ENCODE measurements at places on chromosomes 5 and 9.

DNA sequence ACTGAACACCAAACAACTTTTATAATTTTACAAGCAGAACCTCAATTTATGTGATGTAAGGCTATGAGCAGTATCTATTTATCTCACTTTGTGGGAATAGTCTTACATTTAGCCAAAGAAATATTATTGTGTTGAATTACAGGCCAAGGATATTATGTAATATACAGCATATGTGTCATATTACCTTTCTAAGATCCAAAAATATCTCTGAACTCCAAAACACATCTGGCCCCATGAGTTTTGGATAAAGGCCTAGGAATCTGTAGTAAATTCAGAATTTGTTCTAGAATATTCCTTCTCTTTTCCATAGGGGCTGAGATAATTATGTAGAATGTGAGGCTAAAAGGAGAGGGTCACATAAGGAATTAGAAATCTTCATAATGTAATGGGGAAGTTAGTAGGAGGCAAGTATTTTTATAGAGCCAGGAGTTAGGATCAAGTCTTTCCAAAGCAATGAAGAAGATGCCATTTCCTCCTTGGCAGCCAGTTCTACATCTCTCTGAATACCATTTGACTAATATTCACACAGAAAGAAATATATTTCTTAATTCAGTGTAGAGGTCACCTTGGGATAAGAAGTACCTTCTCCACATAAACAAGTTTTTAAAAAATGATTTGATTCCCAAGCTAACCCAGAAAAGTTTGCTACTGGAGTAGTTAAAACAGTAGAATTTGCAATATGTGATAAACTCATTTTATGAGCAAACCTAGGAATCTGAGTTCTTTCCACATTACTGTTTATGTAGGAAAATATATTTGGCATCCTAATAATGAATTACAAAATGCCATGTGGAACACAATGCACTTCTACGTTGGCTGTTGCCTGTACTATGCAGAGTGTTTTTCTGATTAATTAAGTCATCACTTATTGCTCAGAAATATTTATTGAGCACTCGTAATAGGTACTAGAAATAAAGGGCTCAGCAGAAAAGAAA lies 20.3 kb upstream of the GRAMD2B start:
- DNase-seq, result no peak

DNA sequence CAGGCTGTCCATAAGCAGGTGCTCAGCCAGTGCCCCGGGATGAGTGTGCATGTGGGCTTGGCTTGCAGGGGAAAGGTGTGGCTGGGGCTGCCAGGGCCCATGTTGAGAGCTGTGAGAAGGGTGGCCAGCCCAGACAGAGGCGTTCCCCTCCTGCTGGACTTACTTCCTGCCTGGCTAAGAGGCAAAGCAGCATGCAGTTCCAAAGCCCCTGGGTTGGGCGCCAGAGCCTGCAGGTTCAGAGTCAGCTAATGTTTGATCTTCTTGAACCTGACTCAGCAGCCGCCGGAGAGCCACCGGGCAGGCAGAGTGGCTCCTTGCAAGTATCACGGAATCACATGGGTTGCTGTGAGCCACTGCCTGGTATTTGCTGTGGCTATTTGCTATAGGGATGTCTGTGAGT lies 168.4 kb upstream of the MAP1B start:
- DNase-seq, result no peak

DNA sequence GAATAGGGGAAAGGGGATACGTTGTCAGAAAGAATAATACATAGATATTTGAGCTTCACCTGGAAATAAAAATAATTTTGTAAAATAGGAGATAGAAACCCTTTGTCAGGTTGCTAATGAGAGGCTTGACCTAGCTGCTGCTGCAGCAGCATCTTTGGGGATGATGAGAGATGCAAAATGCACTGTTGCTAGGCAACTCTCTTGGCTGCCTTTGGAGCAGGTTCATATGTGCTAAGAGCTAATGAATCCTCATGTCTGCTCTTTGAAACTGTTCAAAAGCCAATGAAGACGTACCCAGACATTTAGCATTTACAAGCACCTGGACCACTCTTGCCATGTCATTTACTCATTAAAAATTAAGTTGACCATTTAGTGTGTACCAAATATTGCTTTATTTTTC lies 121.7 kb downstream of the FOCAD start:
- no peak for DNase-seq

GRCh38 chr5:67542479-67542878 lies 345.9 kb upstream of the CD180 start:
- no peak for DNase-seq

- DNase-seq, result no peak
Observed at GRCh38 chr5:159697530-159697929, 218.8 kb upstream of the ADRA1B start.

GRCh38 chr5:171592076-171592475 lies 172.6 kb downstream of the FGF18 start:
- DNase-seq, result no peak

GRCh38 chr9:96009223-96009602 lies 133.7 kb downstream of the ERCC6L2 start:
- no peak for DNase-seq

DNA sequence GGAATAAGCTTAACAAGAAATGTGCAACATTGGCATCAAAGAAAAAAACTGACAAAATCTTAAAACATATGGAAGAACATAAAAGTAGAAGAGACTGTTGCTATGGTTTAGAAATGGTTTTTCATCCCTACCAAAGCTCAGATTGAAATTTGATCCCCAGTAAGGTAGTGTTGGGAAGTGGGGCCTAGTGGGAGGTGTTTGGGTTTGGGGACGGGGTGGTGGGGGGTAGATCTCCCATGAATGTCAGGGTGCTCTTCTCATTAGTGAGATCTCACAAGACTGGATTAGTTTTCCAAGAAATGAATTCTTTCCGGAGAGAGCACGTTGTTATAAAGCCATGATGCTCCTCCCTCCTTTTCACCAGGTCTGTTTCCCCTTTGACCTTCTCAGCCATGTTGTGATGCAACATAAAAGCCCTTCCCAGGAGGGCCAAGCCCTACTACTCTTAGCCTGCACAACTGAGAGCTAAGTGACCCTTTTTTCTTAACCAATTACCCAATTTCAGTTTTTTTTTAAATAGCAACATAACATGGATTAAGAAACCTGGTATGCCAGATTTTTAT lies 10.6 kb downstream of the TMEM167A start:
- DNase-seq, result no peak

DNA sequence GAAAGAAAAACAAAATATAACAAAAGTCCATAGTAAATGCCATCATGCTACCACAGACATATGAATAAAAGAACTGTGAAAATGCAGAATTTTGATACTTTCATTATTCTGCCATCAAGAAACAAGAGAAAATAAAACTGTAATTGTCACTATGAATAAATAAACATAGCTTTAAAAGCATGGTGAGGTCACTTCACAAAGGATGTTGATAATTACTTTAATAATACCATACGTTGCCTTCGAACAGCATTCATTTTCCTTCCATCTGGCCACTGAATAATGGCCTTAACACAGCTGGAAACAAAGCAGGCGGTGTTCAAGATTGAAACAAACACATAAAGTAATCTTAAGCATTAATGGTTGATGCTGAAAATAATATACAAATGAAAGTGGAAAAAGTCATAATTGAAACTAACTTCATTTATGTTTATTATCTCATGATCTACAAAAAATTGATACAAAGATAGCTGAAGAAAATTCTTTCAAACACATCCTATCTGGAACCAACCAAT lies 102.0 kb downstream of the AGTPBP1 start:
- DNase-seq, result no peak

DNA sequence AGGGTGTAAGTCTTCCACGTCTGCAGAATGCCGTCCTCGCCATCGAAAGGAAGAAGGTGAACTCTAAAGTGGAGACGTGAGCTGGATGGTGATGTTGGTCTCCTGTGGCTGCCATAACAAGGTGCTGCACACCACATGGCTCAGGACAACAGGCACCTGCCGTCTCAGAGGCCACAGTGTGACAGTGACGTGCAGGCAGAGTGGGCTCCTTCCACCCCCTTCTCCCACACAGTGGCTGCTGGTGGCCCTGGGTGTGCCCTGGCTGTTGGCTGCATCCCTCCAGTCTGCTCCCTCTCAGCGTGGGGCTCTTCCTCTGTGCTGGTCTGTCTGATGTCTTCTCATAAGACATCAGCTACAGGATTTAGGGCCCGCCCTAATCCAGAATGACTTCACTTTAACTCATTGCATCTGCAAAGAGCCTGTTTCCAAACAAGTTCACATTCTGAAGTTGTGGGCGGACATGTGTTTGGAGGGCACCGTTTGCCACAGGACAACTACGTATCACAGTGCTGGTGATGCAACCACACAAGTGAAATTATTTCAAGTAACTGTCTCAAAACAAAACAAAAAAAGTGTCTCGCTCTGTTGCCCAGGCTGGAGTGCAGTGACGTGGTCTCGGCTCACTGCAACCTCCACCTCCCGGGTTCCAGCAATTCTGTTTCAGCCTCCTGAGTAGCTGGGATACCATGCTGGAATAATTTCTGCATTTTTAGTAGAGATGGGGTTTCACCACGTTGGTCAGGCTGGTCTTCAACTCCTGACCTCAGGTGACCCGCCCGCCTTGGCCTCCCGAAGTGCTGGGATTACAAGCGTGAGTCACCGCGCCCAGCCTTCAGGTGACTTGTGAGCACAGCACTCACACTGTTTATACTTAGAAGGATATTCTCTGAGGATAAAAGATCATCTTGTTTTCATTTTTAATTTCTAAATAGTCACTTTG lies 31.2 kb upstream of the CLPTM1L start:
- DNase-seq, result no peak

- DNase-seq, result no peak
Observed at GRCh38 chr5:163604013-163604412, 98.6 kb downstream of the MAT2B start.

DNA sequence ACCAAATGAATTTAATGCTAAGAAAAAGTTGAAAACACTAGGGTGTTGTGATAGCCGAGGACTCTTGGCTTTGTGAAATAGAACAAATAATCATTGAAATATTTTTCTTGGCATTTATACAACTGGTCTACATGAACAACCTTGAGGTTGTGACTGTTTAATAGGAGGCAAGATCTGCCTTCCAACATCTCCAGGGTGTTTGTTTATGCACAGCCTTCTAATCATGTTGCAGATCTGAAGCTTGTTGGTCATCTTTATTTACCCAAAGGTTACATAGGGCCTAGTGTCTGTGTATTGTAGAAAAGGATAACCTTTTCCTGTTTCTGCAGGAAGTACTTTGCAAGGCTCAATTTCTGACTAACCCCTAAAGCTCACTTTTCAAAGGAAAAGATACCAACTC lies 65.2 kb upstream of the RANBP3L start:
- no peak for DNase-seq

- DNase-seq, result no peak
Observed at GRCh38 chr9:127776195-127776923, 2.1 kb downstream of the SH2D3C start.

DNA sequence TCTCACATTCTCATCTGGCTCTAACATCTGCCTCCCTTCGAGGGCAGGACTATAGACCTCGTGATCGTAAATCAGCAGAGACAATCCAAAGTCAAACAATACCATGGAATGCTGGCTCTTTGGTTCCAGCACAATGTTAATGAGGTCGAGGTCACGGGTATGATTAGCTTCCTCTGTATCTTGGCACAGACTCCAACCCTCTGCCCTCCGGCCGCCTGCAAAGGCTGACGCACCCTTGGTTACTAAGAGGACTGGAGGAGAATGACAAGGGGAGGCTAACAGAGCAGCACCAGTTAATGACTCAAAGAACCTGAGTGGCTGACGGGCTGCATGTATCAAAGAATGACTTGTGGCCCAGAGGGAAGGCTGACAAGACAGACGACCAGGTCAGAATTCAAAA lies 10.1 kb downstream of the LHFPL2 start:
- DNase-seq, result peak; percentile 63

DNA sequence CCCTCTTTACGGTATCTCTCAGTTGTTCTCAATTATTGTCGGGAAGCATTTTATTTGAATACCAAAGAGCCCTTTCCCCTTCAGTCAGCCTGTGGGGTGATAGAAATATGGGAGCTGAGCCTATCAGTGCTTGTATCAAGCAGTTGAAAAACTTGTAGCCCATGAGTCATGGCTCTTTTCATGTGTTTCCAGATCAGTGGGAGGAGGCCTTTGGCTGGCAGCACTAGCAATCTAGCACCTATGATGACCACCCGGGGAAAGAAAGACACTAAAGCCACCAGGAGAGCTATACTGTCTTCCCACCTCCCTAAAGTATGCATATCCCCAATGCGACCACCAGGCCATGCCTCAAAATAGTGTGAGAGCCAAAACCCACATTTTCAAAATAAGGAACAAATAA lies 696.9 kb upstream of the C9orf72 start:
- DNase-seq, result no peak

GRCh38 chr9:126379661-126380360 lies 53.2 kb downstream of the MVB12B start:
- DNase-seq, result no peak

GRCh38 chr9:97510797-97511654 lies 9.6 kb downstream of the TMOD1 start:
- no peak for DNase-seq

DNA sequence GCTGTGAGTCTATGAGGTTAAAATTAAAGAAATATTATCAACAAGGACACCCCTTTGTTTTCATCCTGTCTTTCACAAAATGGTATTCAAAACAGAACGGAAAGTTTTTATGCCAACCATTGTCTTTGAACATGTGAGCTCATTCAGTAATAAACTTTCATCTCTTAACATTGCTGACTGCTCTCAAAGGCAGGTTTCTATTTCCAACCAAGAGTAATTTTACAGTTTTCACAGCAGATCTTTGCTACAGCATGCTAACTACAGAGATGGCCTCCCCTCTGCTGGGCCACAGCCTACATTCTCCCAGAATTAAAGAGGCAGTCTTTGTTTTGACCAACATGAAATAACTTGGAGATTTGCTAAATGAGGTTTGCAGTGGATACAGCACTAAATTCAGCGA lies 101.5 kb downstream of the DMRT2 start:
- DNase-seq, result no peak

DNA sequence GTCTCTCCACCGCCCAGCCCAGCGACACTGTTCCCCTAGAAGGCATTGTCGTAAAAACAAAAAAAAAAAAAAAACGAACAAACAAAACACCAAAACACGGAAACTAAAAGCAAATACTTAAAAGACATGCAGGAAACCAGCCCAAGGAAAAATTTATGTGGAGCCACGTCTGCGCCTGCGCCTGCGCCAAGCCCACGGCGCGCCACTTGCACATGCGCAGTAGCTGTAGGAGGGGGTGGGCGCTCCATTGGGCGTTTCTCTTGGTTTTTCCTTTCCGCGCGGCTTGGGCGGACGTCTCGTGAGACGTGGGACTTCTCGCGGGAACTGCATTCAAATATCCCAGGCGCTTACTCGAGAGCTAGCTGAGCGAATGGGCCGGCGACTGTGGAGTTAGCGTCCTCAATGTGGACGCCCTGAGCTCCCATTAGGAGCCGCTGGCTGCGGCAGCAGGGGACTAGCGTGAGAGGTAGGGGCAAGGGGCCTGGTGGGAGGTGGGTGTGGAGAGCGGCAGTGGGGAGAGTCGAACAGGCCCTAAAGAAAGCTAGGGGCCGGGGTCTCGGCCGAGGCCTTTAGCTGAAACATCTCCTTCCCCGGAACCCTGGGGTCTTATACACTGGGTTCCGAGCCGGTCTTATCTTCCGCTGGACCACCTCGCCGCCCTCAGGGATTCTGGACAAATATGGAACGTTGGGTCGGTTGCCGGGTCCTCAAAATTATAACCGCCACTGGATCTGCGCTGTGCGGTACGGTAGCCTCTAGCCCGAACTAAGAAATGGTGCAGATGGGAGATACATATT lies at the start of gene SPDL1:
Gene SPDL1 (plus strand): TSS at position 350 of the 797 bp plus-strand sequence. CDS start 4,644 bp downstream, outside the sequence.
- peak; percentile 84 for DNase-seq

- no peak for DNase-seq
Observed at GRCh38 chr5:166373817-166374216, 1917.6 kb upstream of the WWC1 start.

- peak; percentile 88 for DNase-seq
Observed at GRCh38 chr9:111959468-111960359, 63.1 kb downstream of the UGCG start.

Data from skeletal muscle cell (primary cell).